Stimulated activated CD4-positive, alpha-beta T cell treated with anti-CD3 and anti-CD28 coated beads, Interleukin-2, amount 100 ng/mL, for 48 hours (primary cell): ENCODE measurements at places on chromosomes 11 and 22.

GRCh38 chr22:49237703-49238102 is 590.0 kb downstream of the BRD1 start:
- no peak for DNase-seq

DNA sequence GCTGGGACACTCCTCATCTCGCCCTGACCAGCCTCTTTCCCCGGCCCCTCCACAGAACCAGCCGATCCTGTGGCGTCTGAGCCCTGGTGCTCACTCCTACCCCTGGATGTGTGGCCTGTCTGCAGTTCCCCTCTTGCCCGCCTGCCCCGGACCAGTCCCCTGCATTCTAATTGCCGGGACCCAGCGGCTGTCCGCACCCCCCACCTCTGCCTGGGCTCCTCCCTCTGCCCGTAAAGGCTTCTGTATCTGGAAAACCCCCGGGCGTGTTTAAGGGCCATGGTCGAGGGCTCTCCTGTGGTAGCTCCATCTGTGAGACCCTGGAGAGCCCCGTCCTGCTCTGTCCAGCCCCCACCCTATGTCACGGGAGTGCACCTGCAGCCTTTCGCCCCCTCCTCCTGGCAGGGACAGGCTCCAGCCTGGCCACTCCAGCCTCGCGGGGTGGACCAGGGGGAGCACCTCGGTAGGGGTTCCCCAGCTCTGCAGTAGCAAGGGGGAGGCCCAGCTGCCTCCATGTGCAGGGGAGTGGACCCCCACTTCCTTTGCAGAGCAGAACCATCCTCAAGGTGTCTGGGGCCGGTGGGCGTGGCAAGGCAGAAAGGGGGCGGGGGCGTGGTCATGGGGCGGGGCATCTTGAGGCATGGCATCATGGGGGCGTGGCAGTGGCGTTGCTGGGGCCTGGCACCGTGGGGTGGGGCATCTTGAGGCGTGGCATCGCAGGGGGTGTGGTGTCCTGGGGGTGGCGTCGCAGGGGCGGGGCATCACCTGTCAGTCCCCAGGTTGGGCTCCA is 430.4 kb downstream of the TBC1D22A start:
- DNase-seq: no peak

DNA sequence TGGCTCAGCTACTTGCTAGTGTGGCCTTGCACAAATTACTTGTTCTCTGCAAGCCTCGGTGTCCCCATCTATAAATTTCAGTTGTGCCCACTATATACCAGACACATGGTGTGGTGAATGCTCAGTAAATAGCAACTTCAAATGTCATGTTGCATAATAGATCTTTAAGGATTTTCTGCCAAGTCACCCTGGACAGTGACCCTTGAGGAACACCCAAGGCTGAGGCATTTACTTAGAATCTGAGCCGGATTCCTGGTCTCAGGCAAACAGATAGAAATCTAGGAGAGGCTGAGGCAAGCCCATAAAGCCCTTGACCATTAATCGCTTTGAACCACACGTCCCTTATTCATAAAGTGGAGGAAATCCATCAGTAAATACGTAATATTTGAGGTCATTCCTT is 9.7 kb downstream of the TEAD1 start:
- no peak for DNase-seq

DNA sequence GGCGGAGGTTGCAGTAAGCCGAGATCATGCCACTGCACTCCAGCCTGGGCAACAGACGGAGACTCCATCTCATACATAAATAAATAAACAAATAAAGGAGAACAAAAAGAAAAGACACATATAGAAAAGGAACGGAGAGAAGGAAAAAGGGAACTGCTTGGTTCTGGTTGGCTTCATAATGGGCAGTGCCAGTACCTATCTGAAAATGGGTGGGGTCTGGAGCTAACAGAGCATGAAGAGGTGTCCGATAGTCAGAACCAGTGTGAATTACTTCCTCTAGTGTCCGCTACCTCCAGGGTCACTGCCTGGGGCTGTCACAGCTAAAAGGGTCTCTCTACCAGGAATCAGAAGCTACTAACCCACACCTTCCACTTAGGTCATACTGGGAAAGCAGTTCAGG is 27.2 kb upstream of the TTC28 start:
- no peak for DNase-seq

- DNase-seq: no peak
Measured at GRCh38 chr22:37508431-37508992, 10.7 kb downstream of the CARD10 start.

DNA sequence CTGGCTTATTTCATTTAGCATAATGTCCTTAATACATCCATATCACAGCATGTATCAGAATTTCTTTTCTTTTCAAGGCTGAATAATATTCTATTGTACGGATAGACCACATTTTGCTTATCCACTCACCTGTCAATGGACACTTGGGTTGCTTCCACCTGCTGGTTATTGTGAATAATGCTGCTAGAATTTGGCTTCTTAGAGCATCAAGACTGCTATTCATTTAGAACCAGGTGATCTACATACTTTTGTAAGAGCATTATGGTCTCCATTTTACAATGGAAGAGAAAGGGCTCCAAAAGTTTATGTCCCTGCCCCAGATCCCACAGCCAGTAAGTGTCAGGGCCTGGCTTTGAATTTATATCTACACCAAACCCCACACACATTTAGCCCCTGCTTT is 100.7 kb upstream of the CD82 start:
- no peak for DNase-seq

DNA sequence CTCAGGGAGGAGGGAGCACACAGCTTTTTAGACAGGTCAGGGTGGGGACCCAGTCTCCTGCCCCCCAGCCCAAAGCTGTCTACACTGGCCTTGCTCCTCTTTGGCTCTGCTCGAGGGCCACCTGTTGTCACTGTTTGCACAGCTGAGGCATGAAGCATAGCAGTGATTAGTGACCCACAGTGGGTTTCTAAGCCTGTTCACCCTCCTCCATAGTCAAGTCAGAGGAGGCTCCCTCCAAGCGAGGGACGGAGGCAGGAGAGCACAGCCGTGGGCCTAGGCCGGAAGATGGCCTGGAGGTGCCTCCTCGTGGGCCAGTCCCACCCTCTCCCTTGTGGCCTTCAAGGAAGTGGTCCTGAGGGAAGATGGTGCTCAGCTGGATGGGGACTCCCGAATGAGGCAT is 241.1 kb downstream of the GRIK4 start:
- DNase-seq: no peak

GRCh38 chr11:2806351-2807024 is 79.1 kb downstream of the CDKN1C start:
- DNase-seq: no peak

DNA sequence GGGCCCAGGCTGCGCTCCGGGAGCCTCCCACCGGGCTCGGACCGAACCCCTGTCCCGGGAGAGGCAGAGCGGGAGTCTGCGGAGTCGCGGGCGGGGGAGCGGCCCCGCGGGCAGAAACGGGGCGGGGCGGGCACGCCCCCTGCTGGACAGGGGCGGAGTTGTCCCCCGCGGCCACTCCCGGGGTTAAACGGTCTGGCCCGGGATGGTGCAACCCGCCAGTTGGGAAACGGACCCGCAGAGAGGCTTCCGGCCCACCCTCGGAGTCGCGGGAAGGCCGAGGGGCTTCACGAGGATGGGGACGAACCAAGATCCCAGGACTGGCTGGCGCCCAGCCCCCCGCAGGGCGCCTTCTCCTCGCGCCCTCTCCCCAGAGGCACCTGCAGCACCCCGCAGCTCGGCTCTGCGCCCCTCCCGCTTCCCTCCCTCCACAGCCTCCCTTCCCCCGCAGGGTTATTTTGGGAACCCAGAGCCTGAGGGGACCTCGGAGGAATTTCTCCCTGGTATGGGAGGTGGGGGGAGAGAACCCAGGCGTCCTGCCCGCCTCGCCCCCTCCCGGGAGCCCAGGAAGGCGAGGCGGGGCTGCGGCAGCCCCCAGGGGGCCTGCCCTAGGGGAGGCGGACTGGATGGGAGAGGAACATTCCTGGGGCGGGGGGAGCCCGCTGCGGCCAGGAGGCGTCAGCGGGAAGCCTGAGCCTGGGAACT is 902 bp downstream of the RASGRP2 start:
- DNase-seq: peak; percentile 84

- peak; percentile 42 for DNase-seq
Measured at GRCh38 chr22:20509344-20510047, 2.1 kb downstream of the MED15 start.

DNA sequence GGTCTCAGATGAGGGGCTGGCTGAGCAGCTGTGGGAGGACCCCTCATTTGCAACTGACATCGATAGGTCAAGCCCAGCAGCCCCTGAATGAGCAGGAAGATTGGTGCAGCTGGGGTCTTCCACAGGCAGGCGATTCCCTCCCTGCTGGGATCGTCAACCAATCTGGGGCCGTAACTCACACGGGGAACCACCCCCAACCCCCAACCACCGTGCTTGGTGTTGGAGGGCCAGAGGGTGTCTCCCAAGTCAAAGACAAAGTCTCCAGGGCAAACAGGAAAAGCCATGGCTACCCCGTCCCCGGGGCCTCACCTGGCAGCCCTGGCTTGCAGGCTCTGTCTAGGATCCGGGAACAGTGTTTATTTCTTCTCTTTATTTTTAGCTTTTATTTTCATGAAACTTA is 26.9 kb upstream of the SCUBE1 start:
- DNase-seq: no peak

DNA sequence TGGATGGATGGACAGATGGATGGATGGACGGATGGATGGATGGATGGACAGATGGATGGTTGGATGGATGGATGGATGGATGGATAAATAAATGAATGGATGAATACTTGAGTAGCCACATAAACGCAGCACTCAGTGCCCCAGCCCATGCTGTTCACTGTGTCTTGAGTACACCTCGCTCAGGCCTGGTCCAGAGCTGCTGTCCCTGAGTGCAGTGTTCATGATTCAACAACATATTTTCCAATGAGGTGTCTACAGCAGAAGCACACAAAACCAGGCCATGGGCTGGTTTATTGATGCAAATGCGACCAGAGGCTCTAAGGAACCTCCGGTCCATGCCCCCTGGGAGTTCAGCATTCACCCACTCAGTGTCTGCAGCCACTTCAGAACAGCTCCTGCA is 584.3 kb downstream of the BRD1 start:
- no peak for DNase-seq

DNA sequence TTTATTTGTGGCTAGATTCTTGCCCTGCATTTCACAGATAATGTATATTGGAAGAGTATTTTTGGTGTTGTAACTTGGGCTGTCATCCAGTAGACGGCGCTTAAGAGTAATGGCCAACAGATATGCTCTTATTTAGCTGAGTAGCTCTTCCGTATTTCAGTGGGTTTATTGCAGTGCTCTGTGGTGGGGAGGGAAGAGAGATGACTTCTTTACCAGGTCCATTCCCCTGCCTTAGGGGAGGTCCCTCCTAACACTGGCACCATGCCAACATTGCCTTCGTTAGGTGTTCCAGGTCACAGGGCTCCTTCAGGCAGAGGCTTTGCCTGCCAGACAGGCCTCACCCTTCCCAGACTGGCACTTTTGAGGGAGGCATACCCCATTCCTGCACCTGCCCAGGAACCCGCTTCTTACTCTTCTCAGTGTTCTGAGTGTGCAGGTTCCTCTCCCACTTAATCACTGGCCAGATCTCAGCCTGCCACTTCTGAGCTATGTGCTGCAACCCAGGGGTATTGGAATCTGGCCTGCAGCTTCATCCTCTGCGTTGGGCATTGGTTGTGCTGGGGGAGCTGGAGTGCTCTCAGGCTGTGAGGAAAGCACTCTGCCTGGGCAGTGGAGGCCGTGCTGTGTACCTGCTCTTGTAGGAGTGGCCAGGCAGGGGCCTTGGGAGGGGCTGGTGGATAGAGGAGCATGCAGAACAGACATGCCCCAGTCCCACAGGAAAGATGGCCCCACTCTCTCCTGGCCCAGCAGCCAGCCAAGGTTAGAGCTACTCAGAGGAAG is 29.4 kb upstream of the SLN start:
- DNase-seq: no peak

- DNase-seq: no peak
Measured at GRCh38 chr11:477052-477715, 27.1 kb downstream of the PTDSS2 start.

DNA sequence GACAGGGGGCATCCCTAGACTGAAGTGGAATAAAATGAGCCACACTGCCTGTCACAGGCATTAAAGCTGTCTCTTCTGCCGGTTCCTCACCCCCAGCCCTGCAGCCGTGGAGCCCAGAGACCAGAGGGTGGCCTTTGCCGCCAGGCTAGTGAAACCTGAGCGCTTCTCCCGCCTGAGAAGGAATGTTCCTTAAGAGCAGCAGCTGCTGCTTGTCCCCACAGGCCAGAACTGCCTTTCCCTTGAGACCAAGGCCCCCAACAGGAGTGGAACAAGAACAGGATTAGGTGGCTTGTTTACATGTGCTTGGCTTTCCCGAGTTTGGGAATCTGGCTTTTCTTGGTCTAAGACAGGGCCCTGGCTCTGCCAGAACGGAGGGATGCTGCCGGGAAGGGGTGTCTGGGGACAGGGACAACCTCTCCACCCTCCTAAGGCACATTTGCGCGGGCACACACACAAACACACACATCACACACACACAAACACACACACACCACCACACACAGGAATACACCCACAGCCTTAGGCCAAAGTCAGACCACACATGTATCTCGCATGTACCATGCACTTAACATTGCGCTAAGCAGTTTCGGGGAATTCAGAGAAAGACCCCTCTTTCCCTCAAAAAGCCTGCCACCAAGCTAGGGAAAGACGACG is 91.8 kb downstream of the FEZ1 start:
- no peak for DNase-seq

- no peak for DNase-seq
Measured at GRCh38 chr11:69479591-69480271, 1.7 kb upstream of the LINC01488 start.

DNA sequence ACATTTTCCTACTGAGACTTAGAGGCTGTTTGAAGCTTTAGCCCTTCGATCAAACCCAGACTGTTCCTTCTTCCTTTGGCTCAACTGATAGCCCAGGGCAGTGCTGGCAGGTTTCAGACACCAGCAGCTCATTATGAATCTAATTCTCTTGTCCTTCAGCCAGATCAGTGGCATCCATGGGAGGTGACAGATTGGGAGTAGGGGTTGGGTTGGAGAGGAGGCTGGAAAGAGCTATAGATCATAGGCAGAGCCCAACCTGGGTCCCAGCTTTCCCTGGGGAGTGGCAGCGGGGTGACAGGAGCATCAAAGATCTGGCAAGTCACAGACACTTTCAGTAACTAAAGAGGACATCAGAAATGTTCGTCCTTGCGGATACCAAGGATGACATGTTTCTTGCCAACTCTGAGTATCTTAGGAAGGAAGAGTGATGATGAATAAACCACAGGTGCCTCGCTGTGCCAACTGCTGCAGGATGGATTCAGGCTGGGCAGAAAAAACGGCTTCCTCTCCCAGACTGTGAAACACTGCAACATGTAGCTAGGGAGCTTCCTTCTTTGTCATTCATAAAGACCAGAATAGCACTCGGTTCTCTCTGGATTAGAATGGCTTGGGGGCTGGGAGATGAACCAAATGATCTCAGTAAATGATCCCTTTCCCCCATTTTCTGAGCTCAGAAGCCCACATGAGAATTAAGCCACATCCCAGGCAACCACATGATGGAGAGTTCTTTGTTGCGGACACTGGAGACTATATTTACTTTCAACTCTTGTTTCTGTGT is 19.1 kb downstream of the ABCC8 start:
- DNase-seq: no peak

GRCh38 chr11:64874308-64875240 is 3.8 kb downstream of the EHD1 start:
- DNase-seq: no peak
